AG04449 (cell line): ENCODE measurements at places on chromosomes 3 and 15.

- DNase-seq = no peak
Measured at GRCh38 chr3:79726786-79727185, 41.0 kb downstream of the ROBO1 start.

GRCh38 chr3:156605686-156606605 lies 51.0 kb upstream of the SSR3 start:
- no peak for DNase-seq

- DNase-seq = no peak
Measured at GRCh38 chr3:52404391-52404790, 40.5 kb downstream of the SEMA3G start.

DNA sequence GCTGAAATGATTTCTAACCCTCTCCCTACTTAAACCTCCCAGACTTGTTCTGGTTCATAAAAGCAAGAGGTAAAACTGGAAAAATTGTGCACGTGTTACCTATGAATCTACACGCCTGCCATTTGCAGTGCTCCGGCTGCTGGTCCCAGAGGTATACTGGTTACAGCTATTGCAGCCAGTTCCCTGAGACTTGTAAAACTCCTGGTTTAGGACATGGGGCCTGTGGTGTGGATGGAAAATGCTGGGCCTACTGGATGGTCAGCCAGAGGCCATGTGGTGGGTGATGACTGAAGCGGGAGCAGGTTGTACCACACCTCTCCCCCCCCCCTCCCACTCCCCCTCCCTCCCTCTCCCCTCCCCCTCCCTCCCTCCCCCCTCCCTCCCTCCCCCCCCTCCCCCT lies 45.0 kb downstream of the SENP2 start:
- no peak for DNase-seq

GRCh38 chr3:196063049-196063448 lies 18.8 kb downstream of the TFRC start:
- peak; percentile 45 for DNase-seq

- peak; percentile 54 for DNase-seq
Measured at GRCh38 chr3:149620291-149621020, 37.4 kb downstream of the WWTR1 start.

DNA sequence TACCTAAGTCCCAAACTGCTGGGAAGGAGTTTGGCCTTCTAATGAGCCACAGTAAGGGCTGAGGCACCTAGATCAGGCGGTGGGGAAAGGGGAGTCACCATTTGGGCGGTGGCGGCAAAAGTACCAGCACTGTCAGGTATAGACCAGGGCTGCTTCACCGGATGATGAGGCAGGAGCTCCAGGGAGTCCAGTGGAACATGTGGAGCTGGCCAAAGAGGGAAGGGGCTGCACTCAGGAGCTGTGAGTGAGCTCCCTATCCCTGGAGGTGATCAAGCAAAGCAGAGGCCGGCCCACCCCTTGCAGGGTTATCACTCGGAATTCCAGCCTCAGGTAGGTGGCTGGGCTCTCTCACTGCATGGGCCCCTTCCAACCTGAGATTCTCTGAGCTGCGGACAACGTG lies 108.4 kb downstream of the SEC22A start:
- DNase-seq = no peak

DNA sequence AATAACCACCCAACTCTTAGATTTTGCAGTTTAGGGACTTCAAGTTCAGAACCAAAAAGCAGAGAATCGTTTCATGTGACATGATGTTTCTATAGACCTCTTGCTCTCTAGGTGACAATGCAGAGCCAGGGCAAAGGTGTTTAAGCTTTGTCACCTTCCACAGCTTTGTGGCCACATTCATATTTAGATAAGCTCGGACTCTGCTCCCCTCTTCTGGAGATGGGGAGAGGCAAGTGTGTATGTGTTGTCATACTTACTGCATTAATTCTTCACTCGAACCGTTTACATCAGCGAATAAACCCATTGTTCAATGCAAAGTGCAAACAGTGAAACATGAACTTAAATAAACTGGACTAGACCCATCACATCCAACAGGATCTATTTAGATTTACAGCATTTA lies 33.2 kb downstream of the ST3GAL6 start:
- DNase-seq = no peak

DNA sequence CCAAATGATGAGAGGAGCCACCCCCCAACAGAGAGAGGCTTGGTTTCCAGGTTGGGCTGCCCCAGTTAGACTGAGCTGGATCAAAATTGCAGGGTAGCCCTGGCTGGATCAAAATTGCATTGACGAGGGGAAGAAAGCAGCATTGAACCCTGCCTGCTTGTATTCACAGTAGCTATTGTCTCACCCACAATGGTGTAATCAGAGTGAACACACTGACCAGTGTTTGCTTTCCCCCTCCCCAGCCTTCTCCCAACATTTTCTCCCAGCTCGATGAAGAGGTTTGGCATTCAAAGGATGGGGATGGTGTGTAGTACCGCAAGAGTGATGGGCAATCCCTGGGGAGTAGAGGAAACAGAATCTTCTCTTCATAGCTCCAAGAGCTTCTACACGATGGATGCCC lies 223.8 kb downstream of the ADAMTS9 start:
- no peak for DNase-seq

DNA sequence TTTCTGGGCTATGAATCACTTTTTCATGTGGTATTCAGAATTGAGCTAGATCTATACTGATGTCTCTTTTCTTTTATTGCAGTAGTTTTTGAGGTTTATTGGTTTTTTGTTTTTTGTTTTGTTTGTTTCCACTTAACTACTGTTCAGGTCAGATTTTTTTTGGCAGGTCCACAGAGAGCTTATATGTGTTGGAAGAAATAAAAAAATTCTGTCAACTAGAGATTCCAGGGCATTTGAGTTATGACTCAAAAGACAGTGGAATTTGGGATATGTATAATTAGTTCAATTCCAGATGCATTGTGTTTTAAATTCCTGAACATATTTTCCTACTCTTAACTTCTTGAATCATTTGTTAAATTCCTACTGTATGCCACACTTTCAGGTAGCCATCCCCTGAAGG lies 727.2 kb downstream of the SI start:
- no peak for DNase-seq

- no peak for DNase-seq
Measured at GRCh38 chr3:43094851-43095250, 11.0 kb downstream of the POMGNT2 start.

DNA sequence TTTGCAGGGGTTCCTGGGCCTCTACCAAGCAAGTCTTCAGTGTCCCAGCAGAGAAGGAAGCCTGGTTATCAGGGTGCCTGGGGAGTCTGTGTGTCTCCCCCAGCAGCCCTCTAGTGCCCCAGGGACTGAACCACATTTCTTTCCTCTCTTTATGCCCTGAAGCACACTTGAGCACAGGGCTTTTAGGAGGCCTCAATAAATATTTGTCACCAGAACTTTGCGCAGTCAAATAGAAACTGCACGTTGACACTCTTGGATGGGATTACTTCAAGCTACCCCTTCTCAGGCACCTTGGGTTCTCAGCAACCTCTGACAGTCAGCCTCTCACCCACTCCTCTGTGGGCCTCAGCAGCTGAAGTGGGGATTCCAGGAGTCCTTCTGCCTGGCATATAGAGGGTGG lies 226.6 kb upstream of the HES1 start:
- no peak for DNase-seq

GRCh38 chr15:40873694-40874561 lies at the start of gene RHOV:
RHOV (minus strand) TSS chr15:40874234; CDS start chr15:40874139, 95 bp downstream.
- no peak for DNase-seq
